Right lung (tissue), 10 donors: ENCODE measurements at places on chromosomes 12 and 14.

- DNase-seq, result no peak
Observed at GRCh38 chr14:96170961-96171592, 33.6 kb upstream of the BDKRB2 start.

DNA sequence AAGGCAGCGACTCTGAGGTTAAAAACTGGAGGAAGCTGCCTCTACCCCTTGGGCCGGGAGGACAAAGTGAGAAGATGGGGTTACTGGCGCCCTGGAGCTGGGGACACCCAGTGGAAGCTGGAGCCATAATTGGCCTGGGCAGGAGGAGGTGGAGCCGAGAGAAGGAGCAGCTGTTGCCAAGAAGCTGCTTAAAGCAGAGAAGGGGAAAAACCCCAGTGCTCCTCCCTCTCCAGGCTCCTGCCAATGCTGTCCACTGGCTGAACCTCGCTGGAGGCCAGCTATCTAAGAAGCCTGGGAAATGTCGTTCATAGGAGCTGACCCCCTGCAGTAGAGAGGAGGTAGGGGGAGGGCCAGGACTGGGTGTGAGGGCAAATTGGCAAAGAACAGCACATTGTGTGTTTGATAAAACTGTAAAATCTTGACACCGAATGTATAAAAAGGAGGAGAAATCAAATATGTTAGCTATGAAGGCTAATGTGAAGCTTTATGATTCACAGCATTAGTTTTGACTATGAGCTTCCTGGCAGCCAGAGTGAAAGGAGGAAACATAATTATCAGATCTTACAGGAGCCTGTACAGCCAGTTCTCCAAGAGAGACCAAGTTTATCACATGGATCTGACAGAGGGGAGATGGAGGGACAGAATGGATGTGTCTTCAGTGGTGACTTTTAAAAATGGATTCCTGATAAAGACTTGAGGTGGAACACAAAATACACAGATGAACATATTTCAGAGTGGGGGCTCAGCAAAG is 9.5 kb downstream of the HHIPL1 start:
- DNase-seq, result peak; percentile 56

DNA sequence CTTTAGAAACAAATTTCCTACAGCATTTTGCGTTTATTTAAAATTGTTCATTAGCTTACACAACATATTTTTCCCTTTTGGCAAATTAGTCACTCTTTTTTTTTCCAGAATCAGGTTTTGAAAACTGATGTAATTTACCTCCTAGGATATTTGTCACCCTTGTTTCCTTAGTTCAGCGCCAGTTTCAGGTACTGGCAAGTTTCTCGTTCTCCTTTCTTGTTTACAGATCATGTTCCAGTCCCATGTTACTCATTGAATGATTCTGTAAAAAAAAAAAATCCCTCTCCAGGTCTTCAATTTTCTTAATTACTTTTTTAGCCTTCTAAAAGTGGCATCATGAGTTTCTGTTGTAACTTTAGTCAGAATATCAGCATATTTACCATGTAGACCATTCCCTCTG is 2.7 kb downstream of the PPP4R4 start:
- no peak for DNase-seq

DNA sequence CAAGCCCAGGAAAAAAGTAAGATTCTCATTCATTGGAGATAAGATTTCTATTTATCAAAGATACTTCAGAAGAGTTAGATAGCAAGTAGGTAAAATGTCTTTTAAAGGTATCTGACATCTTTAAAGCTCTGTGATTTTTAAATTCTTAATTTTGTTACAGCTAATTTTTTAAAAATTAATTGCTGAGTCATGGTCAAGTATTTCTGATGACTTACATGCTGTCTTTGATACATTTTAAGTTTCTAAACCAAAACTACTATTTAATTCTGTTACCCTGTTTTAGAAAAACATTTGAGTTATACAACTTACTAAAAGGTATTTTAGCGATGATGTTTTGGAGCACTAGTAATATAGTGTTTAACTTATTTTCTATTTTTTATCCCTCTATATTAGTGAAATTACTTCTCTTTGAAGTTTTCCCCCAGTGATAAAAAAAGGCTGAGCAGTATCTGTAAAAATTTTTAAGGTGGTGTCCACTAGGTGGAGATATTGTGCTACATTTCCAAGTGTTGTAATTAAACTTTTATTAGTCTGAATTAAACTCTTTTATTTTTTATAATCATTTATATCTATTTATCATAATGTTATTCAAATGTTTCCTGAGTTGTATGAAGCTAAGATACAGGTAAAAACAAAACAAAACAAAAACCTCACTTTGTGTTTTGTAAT is 11.5 kb downstream of the ALG10 start:
- DNase-seq, result no peak

DNA sequence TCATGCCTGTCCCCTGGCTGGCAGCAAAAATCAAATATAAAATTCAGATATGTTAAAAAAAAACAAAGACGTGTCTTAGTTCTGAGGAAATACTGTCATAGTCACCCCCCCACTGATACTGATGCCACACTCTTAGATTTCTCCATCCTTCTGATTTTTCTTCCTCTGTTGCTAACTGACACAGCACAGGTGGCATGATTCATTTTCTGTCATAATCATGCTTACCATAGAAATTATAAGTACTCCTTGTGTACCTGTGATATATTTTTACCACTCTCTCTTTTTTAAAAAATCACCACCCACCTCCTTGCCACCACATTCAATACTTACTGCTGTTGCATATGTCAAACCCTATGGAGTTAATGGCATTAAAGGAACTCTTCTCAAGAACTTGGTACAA is 209.2 kb downstream of the PPM1H start:
- no peak for DNase-seq

DNA sequence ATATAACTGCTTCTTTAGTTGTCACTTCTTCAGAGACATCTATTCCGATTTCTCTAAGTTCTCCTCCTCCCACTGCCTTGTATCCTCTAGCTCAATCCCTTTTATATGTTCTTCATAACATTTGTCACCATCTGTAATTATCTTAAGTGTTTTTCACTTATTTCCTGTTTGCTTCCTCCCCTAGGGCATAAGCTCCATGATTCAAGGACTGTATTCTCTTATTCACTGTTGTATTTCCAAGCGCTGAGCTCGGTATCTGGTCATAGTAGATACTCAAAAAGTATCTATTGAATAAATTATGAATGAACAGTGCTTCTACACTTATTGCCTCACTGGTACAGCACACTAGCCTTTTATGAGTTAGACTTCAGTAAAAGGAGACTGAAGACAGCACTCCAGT is 109.0 kb upstream of the TMPO start:
- no peak for DNase-seq

DNA sequence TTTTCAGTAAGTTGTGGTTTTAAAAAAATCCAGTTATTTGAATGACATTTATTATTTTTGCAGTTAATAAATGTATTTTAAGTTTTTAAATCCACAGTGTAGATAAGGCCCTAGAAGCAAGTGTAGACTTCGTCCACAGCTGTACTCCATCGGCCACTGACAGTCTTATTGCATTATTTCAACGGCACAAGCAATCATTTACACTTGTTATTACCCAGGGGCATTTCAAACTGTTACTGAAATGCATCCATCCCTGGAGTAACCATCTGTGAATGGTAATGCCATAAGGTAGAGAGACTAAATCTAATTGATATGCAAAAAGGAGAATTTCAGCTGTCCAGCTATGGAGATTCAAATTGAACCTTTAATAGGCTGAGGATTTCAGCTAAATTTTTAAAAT is 48.4 kb downstream of the BICD1 start:
- DNase-seq, result no peak

- no peak for DNase-seq
Observed at GRCh38 chr12:53044052-53044581, 5.7 kb upstream of the TNS2 start.

GRCh38 chr12:121296618-121297434 is at the start of gene CAMKK2:
CAMKK2 (minus strand) TSS chr12:121296709; CDS start chr12:121274526, 22,183 bp downstream.
- peak; percentile 83 for DNase-seq

DNA sequence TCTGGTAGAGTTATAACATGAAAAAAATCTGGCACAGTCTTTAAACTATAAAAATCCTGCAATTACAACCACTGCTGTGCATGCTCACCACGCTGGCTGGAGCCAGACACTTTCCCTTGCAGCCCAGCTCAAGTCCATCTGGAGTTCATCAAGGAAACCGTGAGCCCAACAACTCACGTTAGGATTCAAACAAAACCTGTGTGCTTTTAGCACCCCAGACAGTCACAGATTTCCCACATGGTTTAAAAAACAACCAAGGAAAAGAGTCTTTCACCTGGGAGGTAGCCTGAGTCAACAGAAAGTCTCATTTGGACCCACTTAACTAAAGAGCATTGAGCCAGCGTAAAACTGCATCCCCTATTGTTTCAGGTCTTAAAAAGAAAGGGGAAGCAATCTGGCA is 4.7 kb downstream of the LRIG3 start:
- peak; percentile 62 for DNase-seq

DNA sequence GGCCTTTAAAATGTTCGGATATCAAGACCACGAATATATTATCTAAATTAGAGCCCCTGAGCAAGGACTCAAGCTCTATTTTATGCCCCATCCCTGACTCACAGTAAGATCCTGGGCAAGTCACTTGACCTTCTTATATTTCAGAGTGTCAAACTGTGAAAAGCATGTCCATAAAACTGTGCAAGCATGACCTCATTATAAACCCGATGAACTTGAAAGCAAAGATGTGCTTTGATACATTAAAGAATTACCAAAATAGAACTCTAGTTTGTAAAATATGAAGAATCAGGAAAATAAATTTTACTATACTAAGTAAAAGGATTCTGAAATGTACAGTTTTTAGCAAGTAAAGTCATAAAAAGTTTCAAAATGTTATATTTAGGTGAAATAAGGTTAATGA is 2.9 kb upstream of the CALM1 start:
- no peak for DNase-seq

DNA sequence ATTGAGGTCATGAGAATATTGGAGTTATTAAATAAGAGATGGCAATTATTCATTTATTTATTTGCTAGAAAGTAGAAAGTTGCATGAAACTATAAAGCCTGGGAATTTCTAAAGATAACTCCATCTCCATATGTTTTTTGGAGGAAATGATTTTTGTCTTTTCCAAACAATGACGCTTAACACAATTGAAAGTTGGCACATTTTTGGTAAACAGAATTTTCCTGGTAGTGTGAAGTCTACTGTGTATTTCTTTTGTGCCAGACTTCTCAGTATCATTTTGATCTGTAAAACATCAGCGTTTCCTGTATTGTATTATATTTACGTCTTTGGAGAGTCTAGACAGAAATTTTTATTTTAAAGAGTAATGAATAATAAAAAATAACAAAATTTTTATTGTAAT is 33.7 kb upstream of the PTPRB start:
- DNase-seq, result no peak

GRCh38 chr14:103519043-103519836 is 3.4 kb downstream of the CKB start:
- no peak for DNase-seq

DNA sequence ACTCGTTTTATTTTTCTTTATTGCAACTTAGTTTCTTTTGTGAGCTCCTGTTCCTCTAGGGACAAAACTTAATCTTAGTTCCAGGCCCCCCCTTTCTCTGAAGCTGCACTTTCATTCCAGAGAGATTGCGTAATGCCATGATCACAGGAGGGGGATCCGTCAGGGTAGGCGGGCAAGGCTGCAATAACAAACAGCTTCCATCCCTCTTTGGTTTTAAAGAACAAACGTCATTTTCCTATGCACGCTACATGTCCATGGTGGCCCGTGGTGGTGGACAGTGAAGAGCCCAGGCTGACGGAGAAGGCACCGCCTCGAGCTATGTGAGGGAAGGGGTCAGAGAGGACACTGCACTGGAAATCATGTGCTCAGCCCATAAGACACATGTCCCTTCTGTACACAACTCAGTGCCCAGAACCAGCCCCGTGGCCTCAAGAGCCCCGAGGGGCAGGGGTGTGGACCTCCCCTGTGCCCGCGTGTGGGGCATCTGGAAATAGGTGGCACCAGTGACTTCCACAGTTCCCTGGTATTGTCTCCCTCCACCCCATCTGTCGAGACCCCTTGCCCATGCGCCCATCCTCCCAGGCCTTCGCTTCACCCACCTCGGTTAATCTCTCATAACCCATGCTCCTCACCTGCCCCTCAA is 161.4 kb downstream of the ADGRD1 start:
- no peak for DNase-seq

DNA sequence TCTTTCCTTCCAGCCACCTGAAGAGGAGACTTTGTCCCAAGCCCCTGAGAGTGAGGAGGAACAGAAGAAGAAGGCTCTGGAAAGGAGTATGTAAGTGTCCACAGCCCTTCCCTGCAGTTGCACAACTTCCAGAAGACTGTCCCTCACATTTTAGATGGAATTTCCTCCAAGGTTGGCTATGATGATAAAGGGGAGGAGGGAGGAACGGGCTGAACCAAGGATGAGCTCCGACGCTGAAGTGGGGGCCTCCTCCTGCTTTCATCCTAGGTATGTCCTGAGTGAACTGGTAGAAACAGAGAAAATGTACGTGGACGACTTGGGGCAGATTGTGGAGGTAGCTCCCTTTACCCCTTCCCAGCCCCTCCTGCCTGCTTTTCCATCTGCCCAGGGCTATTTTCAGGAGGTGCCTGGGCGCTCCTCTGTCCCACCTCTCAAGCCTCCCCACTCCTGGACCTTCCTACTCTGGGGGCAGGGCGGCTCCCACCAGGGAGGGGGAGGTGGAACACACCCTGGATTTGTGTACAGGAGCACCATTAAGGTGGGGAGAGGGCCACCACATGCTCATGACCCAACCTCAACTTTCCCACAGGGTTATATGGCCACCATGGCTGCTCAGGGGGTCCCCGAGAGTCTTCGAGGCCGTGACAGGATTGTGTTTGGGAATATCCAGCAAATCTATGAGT is 2.3 kb downstream of the ARHGEF25 start:
- DNase-seq, result no peak

DNA sequence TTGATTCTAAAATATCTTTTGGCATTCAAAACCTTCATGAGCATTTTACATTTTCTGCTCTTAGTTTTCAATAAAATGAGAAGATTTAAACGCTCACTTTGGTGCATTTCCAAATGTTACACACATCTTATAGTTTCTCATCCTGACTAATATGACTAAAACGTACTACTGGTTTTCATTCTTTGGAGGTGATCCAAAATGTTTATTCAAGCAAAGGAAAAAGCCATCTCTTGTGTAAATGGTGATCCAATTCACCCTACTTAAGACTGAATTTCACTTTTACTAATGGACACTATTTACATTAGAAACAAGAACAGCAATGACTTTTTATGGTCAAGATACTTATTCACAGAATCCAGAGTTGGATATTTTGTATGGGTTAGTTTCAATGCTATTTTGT is 86.6 kb downstream of the KITLG start:
- no peak for DNase-seq

DNA sequence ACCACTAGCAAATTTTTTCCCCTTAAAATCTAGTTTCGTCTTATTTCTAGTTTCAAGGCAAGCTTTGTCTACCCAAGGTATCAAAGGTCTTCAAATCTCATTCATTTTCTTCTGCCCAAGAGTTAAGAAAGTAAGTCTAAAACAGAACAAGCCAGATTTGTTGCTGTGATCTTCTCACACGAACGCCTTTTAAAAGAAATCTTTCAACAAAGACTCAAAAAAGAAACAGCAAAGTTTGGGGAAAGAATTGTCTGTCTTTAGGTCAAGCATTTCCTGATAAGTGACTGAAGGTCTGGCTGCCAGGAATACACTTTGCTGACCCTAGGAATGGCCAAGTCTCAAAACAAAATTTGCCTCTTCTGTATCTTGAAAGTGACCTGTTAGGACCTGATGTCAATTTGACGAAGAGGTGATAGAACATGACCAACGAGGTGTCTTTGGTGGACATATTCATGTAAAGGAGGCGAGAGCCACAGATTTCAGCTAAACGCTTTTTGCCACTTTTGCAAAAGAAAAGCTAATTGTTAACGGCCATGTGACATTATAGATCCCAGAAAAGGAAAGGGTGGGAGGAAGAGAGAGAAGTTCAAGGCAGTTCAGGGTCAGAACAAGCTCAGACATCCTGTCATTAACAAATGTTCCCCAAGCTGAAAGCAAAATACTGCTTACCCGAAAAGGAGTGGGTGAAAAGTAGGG is 1.7 kb downstream of the CDK17 start:
- DNase-seq, result peak; percentile 24
